ENCODE measurements at places on chromosomes 16 and 17.

DNA sequence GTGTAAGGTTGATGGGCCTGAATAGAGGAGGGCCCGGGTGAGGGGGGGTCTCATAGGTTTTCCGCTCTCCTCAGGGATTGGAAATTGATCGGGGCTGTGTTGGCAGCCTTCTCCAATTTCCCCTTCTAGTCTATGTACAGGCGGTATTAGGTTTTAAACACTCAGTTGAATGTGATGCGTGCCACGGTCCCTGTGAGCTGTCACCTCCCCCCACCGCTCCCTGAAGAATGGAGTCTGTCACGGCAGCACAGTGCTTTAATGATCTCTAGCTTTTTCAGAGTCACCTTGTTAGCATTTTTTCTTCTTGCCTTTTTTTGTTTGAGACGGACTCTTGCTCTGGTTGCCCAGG is 800 bp downstream of the COX4I1 start:
- no peak for DNase-seq

DNA sequence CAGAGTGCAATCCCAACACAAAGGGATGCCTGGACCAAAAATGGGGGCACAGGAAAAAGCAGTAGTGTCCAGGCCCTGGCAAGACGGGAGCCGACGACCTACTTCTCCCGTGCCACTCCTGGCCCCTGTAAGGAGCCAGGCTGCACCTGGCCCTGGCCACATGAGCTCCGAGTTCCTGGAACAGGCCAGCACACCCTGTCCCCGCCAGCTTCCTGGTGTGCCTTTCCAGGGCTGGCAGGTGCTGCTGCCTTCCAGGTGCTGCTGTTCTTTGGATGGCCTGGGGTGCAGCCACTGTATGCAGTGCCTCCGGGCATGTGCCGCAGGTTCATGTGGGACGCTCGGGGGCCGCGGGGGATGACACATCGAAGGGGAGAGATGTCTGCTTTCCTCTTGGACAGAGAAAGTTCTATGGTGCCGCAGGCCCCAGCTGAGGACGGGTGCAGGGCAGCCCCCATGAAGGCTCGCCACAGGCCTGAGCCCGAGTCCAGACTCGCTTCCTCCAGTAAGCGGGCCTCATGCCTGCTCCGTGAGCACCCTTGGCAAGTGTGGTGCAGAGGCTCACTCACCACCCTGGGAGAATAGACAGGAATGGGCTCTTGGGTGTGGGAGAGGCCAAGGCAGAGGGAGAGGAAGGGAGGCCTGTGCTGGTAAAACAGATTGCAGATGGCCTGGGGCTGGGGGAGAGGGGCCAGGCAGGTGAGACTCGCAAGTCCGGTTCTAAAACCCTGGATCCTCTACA is 54.7 kb upstream of the FASN start:
- no peak for DNase-seq

GRCh38 chr17:19385521-19385983 is 1.4 kb downstream of the MFAP4 start:
- no peak for DNase-seq

DNA sequence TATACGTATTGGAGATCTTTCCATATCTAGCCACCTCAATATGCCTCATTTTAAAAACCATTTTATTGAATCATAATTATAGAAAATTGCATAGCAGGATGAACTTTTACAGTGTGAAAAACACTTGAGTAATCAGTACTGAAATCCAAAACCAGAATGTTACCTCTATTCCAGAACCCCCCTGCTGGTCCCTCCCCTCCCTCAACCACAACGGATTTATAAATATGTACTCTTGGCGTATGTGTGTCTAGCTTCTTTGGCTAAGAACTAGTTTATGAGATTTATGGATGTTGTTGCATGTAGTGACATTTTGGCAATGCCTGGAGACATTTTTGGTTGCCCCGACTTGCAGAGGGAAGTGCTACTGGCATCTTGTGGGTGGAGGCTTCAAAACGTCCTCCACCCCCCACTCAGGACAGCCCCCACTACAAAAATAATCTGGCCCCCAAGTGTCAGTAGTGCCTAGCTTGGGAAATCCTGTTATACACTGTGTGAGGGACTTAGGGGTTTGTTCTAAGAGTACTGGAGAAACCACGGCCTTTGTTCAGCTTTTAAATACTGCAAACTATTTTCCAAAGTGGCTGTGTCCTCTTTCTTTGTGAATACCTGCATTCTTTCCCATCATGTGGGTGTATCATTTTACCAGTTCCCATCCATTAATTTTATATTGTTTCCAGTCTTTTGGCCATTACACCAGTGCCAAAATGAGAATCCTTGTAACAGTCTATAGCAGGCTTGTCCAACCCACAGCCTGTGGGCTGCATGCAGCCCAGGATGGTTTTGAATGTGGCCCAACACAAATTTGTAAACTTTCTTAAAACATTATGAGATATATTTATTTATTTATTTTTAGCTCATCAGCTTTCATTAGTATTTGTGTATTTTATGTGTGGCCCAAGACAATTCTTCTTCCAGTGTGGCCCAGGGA is 23.7 kb downstream of the ITPRIPL2 start:
- no peak for DNase-seq

GRCh38 chr17:31724026-31724425 is 135.0 kb downstream of the COPRS start:
- no peak for DNase-seq

DNA sequence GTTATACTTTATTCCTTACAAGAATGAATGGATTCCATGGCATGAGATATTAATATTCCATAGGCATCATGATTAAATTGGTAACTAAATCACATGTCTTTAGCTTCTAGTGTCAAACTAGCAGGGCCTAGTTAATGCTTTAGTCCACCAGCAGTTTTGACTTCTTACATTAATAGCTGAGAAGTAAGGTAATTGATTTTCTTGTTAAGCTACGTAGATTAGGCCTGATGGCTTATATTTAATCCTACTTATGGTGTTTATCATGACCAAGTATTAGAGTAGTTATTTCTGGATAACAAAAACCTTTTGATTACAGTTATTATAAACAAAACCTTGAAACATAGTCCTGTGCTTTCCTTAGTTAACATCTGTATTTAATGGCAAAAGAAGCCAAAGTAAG is 184.5 kb downstream of the TANC2 start:
- DNase-seq = no peak

- no peak for DNase-seq
These were observed 71.4 kb upstream of the TNRC6C start for GRCh38 chr17:77887110-77887463.

DNA sequence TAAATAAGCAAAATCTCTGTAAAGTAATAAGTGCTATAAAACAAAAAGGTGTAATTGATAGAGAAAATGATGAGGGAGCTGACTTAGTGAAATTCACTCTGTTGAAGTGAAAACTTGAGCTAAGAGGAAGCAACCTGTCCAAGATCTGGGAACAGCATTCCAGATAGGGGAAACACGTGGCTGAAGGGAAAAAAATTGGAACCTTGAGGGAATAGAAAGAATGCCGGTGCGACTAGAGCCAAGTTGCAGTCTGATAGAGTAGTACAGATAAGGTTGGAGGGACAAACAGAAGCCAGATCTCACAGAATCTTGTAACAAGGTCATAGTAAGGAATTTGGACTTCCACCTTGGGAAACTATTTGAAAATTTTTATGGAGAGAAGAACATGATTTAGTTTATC is 623 bp upstream of the DDX52 start:
- no peak for DNase-seq

DNA sequence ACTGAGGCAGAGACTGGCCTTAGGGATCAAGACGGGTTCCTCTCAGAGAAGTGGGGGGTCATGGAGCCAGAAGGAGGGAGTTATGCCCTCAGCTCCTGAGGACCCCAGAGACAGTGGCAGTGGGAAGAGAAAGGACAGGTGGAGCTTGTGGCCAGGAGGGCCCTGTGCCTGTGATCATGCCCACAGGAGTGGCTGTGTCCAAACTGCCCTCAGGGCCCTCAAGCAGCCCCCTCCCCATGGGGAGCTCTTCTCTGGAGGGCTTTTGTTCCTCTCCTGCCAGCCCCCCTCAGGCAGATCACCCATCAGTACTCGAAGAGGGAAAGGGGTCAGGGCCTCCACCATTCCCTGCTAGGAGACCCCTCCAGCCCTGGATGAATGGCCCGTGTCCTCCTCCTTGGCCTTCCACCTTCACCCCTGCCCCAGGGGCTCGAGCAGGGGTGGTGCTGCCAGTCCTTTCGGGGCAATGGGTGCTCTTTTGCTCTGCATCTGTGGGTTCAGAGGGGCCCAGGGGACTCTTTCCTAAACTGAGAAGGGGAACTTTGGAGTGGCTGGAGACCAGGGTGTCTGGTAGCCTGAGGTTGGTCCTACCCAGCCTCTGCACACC is 52.7 kb downstream of the BEAN1 start:
- DNase-seq = no peak

DNA sequence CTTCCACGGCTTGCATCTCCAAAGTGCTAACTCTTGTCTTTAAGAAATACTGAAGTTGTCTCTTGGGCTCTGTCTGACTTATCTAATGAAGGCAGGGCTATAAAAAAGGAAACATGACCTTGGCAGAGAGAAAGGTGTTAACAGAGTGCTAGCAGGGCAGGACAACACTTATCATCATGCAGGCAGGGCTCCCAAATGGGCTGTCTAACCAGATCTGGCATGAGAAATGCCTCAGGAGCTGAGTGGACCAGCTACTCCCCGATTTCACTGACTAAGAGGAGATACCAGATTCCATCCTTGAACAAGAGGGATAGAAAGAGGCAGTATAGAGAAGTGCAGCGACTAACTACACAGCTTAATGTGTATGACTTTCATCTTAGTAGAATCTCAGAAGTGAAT is 32.6 kb downstream of the PMP22 start:
- no peak for DNase-seq

GRCh38 chr17:28760601-28761562 is 17.1 kb downstream of the TRAF4 start:
- DNase-seq = no peak

DNA sequence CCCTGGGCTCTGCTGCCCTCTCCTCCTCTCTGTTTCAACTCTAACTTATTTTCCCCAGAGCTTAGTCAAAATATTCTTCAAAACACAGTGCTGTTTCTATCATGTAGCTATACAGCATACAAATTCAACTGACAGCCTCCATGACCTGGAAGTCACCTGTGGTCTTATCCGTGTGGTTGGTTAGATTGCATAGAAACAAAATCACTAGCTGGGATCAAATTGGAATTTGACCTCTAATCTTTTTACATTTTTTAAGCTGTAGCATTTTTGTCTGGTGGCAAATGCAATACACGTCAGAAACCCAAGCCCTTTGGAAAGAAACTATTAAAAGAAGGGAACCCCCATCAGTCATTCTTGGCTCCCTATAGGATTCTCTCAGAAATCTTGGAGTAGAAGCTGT is 57.3 kb downstream of the ABCC12 start:
- DNase-seq = no peak

- no peak for DNase-seq
These were observed 124.4 kb downstream of the SDK2 start for GRCh38 chr17:73519714-73520368.
